ENCODE measurements at places on chromosomes 7 and 10.

DNA sequence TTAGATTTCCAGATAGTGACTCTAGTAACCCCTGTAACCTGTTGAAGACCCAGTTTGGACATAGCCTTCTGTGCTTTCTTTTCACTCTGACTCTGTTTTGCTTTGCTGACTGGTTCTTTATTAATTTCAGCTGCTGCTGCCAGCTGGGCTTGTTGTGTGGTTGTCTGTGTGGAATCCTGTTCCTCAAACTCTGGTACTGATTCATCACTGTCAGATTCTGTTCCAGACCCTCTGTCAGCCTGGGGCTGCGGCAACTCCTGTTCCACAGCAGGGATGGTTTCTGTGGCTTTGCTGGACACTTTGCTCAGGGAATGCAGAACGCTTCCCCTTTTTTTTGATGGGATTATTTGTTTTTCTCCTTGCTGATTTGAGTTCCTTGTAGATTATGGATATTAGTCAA, 104.9 kb downstream of the SEC23IP start:
- no peak for DNase-seq

GRCh38 chr10:29788113-29788512, 153.3 kb upstream of the SVIL start:
- no peak for DNase-seq

GRCh38 chr7:19249281-19249680, 104.1 kb upstream of the FERD3L start:
- peak; percentile 14 for DNase-seq

DNA sequence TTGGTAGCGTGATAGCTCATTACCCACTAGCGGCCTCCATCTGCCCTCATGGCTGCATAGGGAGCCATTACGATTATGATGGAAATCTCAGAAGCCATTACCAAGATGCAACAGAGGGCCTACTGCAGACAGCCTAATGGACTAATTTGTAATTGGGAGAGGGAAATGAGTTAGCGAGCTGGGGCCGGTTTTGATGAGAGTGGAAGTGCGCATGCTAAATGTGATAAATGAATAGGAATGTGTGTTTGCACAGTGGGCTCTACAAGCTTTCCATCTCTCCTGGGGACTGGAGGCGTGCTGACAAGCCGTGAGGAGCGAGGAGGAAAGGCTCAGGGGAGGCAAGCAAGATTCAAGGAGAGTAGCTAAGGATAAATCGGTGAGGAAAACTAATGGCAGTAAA, 644.5 kb upstream of the GALNT17 start:
- no peak for DNase-seq
